ENCODE measurements at places on chromosomes 16 and 17.

DNA sequence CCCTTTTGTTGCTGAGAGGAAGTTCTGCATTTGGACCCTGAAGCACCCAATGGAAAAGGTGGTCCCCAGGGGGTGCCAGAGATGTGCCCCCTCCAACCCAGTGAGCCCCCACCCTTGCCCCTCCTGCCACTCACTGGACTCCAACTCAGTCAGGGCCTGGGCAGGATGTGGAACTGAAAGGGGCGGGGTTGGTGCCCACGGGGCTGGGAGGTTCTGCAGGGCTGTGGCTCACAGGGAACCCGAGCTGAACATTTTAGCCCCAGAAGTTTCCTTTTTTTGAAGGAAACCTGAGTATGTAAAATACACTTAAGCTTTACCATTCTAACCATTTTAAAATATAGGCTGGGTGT lies 15.8 kb upstream of the OGFOD3 start:
- no peak for DNase-seq

GRCh38 chr16:68094614-68094934 lies 9.4 kb downstream of the NFATC3 start:
- DNase-seq: no peak

- no peak for DNase-seq
Observed at GRCh38 chr17:38690386-38690785, 14.7 kb upstream of the MLLT6 start.

- no peak for DNase-seq
Observed at GRCh38 chr17:3754458-3755334, 31.0 kb downstream of the HASPIN start.

DNA sequence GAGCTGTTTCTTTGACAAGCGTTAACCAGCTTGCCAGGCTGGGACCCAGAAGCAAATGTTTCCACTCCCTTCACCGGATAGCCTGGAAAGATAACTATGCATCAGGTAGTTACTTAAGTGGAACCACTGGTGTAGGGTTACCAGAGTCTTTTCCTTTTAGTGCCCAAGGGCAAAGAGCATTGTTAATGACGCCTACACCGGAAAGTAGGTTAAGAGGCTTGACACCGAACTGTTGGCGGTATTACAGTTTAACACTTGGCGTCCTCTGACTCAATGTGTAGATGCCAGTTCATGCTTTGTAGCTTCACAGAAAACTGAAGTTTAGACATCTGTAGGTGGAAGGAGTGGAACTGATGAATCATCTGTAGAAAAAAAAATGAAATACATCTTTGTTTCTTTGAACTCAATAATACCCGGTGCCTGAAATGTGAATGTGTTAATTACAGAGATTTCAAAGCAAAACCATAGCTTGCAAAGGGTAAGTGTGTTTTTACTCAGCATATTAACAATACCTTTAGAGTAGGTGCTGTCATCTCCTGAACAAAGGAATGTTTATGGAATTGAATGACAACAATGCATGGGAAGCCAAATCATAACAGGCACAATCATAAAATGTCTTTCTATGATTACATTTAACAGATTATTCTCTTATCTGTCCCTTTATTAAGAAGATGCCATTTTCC lies 426.7 kb upstream of the SALL1 start:
- no peak for DNase-seq

GRCh38 chr16:88793251-88793954 lies 8.4 kb upstream of the PIEZO1 start:
- DNase-seq: no peak

DNA sequence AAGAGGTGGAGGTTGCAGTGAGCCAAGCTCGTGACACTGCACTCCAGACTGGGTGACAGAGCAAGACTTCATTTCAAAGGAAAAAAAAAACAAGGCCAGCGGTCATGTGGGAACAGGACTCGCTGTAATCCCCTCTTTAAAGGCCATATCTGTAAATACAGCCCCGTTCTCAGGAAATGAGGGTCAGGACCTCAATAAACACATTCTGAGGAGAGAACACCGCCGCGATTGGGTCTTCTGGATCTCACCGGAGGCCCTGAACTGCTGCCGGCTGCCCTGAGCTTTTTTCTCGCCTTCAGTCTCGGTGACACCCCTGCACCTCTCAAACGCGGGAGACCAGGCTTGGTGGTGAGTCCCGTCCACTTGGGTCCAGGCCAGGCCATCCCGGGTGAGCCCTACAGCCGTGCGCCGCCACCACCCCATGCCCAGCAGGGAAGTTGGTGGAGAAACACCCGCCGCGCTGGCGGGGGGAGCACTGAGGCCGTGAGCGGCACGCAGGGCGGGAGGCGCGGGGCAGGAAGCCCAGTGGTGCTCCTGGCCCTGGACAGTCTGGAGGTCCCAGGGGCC lies 28.4 kb downstream of the SLC25A10 start:
- DNase-seq: no peak

- DNase-seq: peak; percentile 72
Observed at GRCh38 chr16:75653922-75654321, 6.3 kb downstream of the TERF2IP start.

DNA sequence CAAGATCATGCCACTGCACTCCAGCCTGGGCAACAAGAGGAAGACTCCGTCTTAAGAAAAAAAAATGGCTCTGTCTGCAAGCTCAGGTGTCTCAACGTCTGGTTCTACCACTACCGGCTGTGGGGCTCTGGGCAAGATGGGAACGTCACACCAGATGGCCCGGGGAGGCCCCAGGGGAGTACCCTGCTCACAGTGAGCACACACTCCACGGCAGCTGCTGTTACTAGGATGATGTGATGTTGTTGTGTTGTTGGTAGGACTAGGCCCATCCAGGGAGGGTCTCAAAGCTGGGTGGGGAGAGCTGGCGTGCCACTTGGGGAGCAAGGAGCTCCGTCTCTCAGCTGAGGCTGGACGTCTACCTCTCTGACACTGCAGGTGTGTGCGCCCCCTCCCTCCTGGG lies 9.4 kb upstream of the NPTX1 start:
- no peak for DNase-seq

DNA sequence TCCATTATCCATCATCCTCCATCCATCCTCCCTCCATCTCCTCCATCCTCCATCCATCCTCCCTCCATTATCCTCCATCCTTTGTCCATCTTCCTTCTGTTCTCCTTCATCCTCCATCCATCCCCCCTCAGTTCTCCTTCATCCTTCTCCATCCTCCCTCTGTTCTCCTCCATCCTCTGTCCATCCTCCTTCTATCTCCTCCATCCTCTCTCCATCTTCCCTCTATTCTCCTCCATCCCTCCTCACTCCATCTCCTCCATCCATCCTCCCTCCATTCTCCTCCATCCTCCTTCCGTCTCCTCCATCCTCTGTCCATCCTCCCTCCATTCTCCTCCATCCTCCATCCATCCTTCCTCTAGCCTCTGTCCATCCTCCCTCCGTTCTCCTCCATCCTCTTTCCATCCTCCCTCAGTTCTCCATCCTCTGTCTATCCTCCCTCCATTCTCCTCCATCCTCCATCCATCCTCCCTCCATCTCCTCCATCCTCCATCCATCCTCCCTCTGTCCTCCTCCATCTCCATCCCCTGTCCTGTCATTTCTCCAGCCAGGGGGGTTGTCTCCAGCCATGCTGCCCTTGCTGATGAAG lies 143.7 kb downstream of the SDK2 start:
- DNase-seq: no peak
